ENCODE measurements at places on chromosomes 2 and 18.

DNA sequence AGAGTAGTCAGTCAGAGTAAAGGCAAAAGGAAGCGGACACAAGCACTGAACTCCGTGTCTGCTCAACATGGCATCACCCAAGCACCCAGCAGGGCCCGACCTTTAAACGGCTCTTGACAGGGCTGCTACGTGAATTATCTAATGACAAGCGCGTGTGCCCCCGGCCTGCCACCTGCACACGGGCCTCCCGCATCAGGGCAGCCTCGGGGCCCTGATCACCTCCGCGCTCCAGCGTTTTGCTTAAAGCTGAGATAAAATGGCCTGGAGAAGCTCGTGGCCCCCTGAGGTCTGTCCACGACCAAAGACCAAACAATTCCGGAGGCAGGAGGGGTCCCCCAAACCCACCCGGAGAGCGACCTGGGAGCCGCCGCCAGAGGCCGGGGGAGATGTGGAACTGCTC is 376 bp downstream of the NDUFA10 start:
- no peak for DNase-seq

- DNase-seq = peak; percentile 52
Measured at GRCh38 chr2:46298522-46299353, 1.5 kb downstream of the EPAS1 start.

DNA sequence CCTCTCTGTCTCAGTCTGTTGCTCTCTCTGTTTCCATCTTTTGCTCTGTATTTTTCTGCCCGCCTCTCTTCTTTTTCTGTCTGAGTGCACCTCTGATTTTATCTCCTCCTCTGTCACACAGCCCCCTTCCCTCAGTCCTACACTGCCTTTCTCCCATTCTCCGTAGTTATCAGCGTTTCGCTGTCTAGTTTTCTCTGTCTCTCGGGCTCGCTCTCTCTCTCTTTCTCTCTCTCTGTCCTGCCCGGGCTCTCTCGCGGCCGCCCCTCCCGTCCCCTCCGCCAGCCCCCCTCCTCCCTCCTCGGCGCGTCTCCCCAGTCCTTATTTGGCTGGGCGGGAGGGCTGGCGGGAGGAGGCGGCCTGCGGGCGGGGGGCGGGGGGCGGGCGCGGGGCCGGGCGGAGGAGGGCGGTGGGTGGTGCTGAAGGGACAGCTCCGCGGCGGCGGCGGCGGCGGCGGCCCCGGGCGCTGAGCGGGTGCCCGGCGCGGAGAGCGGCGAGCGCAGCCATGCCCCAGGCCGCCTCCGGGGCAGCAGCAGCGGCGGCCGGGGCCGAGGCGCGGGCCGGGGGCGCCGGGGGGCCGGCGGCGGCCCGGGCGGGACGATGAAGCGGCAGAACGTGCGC is at the start of gene KCNK3:
KCNK3 (plus strand) TSS at position 444 of the 618 bp plus-strand sequence; CDS start at position 598, 154 bp downstream.
- DNase-seq = peak; percentile 21

GRCh38 chr2:167943897-167944296 is 303.5 kb downstream of the STK39 start:
- DNase-seq = peak; percentile 12

DNA sequence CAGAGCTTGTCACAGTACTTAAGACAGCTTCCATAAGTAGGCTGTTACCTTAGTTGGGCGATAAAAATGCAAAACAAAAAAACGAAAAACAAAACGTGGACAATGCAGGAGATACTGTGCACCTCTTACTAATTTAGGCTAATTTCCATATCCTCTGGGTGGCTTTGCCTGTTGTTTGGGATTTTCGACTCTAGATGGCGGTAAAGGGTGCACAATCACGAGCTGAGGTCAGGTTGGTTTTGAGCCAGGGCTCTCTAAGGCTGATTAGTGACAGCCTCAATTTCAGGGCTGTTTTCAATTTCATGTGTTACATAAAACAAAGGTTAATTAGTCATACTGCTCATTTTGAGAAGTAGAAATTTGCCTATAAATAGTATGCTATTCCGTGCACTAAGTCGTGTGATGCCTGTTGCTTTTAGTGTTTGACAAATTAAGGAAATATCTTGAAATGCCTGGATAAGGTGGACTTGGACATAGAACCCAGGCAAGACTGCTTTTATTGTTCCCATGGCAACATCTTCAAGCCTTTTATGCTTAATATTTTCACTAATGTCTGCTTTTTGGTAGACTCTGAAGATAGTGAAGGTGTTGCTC is 493.1 kb downstream of the SOCS6 start:
- no peak for DNase-seq
